ENCODE measurements at places on chromosomes 3 and 15.

GRCh38 chr3:56677286-56677685 lies 5.8 kb downstream of the TASOR start:
- DNase-seq, result no peak

DNA sequence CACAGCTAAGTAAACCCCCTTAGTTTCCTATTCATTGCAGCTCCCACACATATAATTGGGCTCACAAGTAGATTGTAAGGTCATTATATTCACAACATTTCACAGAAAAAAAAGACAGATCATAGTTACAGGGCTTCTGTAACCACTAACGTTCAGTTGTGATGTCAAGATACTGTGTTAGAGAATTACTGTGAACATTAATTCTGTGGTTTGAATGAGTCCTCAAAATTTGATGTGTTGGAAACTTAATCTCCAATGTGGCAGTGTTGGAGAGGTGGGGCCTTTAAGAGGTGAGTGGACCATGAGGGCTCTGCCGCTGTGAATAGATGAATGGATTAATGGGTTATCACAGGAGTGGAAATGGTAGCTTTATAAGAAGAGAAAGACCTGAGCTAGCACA lies 21.3 kb downstream of the GRK7 start:
- DNase-seq, result no peak

GRCh38 chr3:106281221-106281620 lies 412.4 kb upstream of the CBLB start:
- no peak for DNase-seq

DNA sequence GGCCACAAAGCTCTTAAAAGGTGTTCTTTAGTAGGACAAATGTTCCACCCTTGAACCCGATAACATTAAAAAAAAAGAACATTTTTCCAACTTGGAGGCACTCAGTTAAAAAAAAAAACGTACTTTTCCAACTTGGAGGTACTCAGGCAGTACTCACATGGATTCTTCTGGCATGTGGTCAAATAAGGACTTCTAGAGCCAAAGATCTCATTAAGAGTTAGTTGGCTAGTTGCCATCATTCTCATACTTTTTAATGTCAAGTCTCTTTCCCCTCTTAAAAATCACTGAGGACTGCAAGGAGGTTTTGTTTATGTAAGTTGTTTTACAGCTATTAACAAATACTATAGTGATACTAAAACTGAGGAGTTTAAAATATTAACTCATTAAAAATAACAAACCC lies 101.0 kb downstream of the CADPS start:
- DNase-seq, result no peak

DNA sequence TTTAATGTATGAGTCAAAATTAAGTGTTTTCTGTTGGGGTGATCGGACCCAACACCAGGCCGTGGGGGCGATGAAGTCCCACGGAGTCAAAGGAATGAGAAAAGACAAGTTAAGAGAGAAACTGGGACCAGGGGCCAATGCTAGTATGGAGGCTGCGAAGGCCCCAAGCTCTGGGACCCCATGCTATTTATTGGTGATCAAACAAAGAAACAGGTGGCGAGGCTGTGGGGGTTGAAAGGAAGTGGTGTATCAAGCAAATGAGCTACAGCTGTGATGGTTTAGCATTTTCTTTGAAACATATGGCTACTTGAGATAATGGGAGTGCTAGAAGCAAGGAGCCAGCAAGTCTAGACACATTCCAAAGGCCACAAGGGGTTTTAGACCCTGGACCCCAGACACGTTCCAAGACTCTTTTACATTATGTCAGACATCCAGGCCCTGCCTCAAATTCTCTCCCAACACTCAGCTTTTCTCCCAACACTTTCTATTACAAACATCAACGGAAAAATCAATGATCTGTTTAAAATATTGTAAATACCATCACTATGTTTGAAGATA lies 56.0 kb upstream of the SNRPN start:
- no peak for DNase-seq

GRCh38 chr3:155958676-155959075 lies 88.2 kb downstream of the GMPS start:
- DNase-seq, result no peak

- no peak for DNase-seq
Measured at GRCh38 chr3:120597445-120598049, 1.4 kb downstream of the NDUFB4 start.

DNA sequence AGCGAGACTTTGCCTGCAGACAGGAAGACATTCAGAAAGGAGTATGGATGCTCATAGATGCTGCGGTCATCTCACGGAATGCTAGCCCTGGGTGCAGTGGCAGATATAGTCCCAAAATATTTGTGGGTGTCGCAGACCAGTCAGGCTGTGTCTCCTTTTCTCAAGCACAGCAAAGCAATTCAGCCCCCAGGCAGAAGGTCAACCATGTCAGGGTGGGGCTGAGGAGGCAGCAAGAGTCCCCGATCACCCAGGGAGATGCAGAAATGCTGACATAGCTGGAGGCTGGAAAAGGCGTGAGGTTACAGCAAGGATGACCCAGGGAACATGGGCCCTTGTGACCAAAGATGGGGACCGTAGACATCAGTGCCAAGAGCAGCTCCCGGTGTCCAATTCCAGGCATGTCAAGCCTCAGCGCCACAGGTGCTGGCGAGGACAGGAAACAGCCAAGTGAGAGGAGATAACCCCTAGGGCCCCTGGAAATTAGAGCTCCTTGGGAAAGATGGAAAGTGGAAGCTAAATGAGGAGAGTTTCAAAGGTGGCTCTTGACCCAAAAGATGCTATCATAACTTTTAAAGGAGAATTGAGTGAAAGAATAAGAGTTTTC lies 81.2 kb upstream of the ABHD17C start:
- no peak for DNase-seq

DNA sequence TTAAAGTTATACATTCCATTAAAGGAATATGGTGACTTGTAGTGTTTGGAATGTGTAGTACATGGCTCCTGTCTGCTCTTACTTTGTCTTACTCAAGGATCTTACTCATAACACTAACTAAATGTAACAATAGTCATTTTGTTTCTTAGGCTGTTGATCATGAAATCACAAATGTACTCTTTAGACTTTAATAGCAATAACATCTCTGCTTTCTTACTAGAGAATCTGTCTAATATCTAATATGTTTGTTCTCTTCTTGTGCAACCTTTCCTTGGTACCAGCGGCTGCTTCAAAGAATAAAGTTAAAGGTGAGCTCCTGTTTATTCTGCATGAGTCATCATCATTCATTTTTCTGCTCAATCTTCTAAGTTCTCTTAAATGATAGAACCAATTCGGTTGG lies 767.5 kb downstream of the CADM2 start:
- DNase-seq, result no peak

GRCh38 chr3:179020112-179020511 lies 51.5 kb downstream of the ZMAT3 start:
- DNase-seq, result no peak

DNA sequence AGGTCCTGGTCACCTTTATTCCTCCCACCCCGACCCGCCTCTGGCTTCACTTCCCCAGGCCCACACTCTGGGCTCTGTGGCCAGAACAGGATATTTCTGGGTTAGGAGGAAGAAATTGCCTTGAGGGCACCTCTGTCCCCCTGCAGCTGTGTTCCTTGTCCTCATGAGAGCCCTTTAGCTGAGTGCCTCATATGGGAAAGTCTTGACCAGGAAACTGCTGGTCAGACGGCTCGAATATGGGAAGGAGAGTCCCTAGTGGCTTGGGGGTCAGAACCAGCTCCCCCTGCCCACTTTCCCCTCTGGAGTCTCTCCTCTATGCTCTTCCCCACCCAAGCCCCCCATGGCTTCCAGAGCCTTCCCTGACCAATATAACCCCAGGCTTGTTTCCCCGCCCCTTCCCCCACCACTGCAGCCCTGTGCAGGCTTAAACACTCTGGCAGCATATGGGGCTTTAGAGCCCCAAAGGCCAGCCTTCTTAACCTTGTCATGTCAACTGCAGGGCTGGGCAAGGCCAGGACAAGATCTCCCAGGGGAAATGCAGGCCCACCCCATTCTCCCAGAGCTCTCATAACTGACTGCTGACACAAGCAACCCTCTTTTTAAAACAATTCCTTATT lies 36.4 kb downstream of the SEC22C start:
- no peak for DNase-seq

DNA sequence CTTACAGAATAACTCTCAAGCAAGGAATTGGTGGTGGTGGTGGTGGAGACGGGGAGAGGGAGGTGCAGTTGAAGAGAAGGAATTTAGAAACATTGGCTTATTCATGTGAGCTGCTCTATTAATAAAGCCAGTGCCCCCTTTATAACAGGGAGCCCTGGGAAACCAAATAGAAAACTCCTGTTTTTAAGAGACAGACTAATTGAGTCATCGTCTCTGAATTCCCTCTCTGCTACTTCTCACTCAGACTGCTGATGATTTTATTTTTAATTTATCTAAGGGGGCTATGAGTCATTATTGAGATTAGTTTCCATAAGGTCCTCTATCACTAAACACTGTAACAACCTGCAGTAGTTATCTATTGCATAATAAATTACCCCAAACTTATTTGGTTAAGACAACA lies 145.9 kb upstream of the GALNT15 start:
- DNase-seq, result no peak

GRCh38 chr3:4866866-4867265 lies 112.4 kb upstream of the BHLHE40 start:
- DNase-seq, result no peak

- DNase-seq, result no peak
Measured at GRCh38 chr15:99619712-99620111, 53.9 kb downstream of the MEF2A start.

DNA sequence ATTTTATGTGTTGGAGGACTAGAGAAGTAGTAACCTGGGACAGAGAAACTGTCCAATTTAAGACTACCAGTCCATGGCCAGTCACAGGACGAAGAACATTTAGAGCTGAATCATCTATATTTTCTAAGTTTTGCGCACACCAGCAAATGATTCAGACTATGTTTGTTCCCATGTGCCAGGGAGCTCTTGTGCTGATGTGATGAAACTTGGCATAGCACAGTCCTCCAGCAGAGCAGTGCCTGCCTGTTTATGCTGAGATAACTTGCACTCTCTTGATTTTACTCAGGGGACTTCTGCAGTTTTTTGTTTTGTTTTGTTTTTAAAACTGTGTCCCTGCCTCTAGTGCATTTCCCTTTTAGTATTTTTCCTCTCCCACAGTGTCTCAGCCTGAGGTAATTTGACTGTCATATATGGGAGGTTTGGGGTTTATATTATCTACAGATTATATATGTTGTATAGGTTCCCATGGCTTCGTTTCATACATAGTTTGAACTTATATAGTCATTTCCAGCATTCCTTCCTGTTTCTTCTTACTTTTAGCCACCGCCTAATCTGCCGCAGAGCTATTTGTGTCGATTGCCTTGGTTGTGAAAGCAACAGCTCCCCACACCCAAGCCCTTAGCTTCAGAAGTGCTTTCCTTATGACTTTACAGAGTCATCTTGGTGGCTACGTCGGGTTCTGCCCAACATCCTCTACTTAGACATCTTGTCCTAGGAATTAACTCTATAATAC lies 45.5 kb downstream of the PPM1L start:
- no peak for DNase-seq

GRCh38 chr15:72375501-72375845 lies 341 bp downstream of the HEXA start:
- no peak for DNase-seq

DNA sequence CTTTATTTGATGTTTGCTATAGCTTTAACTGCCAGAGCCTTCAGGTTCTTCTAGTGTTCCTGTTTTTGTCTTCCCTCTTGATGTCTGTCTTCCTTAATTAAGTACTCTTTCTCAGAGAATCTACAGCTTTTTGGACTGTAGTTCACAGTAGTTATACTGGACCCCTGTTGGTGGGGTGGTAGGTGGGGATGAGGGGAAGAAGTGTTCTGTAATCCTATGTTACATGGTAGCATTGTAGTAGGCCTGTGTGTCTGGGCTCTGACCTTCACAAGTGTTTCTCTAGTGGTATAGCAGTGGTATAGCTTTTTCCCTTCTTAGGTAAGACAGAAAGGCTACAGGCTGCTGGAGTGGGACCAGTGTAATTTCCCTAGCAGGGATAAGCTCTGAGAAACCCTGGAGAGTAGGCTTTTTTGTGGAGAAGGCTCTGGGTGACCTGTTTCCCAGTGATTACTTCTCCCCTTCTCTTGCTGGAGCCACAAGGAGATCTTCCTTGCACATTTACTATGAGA lies 59.6 kb downstream of the CHRNA7 start:
- no peak for DNase-seq

DNA sequence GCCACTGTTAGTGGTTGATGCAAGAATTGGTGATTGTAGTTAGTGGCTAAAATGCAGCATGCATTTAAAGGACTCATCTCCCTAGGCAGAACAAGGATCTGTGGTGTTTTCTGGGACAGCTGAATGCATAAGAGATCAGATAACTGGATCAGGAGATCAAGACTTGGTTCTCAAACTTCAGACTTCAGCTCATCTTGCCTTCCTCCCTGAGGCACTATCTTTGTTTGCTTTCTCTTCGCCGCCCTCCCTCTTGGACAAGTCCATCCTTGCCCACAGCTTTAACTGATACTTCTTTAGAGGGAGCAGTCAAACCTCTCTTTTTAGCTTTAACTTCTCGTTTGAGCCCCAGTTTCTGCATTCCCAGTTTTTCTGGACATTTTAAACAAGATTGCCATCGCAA lies 195.4 kb upstream of the TPRG1 start:
- no peak for DNase-seq

- no peak for DNase-seq
Measured at GRCh38 chr3:65004306-65004705, 316.5 kb upstream of the ADAMTS9 start.

GRCh38 chr3:39668420-39668819 lies 141.0 kb upstream of the MYRIP start:
- DNase-seq, result no peak

DNA sequence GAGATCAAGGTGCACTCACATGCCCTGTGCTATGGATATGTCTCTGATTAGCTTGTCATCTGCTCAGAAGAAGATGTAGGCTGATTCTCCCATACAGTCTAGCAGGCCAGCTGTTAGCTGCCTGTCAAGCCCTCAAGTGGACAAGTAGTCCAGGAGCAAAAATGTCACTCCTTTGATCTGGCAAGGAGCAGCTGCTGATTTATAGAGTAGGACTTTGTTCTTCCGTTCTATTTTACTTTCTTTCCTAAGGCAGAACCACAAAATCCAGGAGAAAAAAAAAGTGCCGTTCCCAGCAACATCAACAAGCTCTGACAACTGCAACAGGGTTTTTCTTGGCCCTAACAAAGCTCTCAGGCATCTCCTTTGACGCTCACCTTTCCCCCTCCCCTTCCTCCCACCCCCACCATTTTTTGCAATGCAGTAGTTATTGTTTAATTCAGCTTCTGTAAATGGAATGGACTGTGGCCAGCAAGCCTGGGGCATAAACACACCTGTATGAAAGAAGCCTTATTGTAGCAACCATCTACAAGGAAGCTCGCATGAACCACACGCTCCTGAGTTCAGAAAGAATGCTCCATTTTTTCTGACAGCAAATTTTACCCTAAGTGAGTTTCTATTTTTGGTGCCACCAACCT lies 196.3 kb downstream of the MEIS2 start:
- no peak for DNase-seq

- no peak for DNase-seq
Measured at GRCh38 chr3:20141316-20141715, 44.7 kb downstream of the SGO1 start.

GRCh38 chr3:9229325-9229724 lies 20.1 kb downstream of the SRGAP3 start:
- no peak for DNase-seq
